ENCODE measurements at places on chromosomes 4 and X.

GRCh38 chrX:40581336-40581920 is 658 bp downstream of the ATP6AP2 start:
- DNase-seq, result no peak

DNA sequence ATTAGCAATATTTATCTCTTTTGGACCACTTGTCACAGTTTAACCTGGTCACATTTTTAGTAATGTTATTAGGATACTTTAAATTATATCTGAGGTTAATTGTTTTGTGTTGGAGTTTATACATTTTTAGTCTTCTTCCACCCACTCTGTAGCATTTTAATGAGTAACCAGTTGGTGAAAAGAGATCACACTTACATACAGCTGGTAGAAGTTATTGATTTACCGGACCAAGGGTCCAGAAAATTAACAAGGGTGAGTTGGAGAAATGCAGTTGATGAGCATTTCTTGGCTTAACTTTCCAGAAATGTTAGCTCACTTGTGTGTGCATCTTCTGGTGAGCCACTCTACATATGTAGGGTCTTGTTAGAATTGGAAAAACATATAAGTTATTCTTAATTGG is 219.6 kb downstream of the GRXCR1 start:
- DNase-seq, result no peak

GRCh38 chr4:62571494-62571893 is 1371.4 kb downstream of the ADGRL3 start:
- DNase-seq, result no peak

DNA sequence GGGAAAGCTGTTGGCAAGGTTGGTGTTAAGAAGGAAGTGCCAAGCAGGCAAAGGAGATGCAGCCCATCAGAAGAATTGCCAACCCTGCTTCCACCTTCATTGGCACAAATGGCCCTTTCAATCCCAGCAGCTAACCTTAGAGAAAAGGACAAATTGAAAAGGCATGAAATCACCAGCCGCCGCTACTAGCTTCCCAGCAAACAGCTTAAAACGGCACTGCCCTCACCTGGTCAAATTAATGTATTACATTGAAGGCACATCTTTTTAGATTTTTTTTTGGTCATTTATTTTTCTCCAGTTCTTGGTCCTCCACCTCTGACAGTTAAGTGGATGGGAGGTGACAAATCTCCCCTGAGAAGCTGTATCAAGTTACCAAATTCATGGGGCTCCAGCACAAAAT is 51.0 kb upstream of the NHSL2 start:
- DNase-seq, result peak; percentile 11

DNA sequence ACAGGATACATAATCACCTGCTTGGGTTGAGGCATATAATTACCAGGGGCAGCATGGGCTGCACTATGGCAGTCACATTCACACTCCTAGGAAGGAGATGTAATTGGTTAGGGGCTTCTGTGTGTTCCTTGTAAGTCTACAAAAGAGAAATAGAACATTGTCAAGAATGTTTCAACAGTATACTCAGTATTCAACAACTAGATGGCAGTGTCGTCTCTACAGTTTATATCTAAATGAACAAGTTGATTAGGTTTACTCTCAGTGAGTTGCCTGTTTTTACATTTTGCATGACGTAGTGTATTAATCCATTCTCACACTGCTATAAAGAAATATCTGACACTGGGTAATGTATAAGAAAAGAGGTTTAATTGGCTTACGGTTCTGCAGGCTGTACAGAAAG is 50.5 kb upstream of the RAB33B start:
- DNase-seq, result no peak

DNA sequence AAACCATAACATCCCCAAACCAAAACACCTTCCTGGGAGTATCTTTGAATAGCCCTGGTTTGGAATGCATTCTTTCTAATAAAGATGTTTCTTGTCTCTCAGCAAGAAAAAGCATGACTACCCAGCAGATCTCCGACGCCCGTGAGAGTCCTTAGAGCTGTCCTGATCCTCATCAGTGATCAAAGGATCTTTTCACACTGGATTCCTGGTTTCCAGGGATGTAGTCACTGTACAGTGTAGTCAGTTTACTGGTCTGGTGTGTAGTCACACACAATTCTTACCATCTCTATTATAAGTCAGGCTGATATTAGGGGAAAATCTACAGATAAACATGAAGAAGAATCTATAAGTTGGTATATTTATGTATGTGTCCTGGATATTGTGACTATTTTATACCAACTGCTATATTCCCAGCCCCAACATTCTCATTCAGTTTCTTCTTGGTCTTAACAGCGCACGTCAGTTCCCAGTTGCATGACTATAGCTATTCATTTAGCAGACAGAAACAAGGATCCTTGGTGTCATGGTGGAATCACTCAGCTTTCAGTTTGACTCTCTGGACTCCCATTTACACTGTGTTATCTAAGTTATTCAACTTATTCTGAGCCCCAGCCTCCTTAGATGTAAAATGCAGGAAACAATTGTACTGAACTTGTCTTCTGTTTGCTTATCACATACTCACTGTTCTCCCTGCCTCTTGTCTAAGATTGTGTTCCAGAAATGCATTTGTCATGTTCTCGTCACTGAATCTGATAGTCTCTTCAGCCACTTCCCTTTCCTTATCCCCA is 68.3 kb downstream of the SLIT2 start:
- DNase-seq, result no peak

DNA sequence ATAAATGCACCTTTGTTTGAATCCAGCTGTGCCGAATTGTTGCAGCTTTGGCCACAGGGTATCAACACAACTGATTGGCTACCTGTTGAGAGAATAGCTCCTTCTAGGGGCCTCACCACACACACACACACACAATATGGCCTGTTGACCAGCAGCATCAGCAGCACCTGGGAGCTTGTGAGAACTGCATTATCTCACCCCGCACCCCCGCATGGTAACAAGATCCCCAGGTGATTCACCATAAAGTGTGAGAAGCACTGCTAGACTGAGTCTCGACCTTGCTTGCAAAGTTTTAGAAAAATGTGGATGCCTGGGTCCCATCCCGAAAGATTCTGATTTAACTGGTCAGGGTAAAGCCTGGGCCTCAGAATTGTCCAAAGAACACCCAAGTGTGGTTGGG is 176.9 kb upstream of the PRPS2 start:
- no peak for DNase-seq

DNA sequence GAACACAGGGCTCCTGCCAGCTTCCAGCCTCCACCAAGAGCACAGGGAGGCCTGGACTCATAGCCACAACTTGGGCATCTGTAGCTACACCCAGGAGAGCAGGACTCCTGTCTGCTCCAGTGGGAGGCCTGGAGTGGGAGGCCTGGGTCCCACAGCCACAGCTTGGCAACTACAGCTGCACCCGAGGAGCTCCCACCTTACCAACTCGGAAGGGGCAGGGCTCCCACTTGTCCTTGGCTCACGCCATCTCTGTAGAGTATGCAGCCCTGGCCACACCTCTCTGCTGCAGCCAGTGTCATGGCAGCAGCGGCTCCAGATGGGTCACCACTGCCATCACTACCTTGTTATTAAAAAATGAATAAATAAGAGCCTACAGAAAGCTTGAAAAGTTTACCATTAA is 45.5 kb downstream of the ARAP2 start:
- DNase-seq, result no peak

DNA sequence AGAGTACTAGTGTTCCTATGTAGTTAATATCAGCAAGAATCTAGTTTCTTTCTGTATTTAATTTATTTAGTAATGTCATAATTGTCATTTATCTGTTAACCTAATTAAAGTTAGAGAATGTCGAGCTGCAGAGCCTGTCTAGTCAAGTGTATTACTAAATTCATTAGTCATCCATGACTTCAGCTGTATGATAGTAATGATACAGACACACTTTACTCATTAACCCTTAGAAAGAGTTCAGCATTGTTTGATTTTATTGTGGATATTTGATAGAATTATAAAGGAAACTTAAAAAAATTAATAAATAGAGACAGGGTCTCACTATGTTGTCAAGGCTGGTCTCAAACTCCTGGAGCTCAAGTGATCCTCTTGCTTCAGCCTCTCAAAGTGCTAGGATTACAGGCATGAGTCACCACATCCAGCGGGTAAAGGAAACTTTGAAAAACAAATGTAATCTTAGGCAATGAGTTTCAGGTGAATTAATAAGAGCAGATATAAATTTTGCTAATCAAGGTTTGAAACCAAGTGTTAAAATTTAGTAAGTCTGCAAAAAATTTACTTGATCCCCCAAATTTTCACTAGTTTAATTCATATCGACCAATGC is 110.6 kb downstream of the ANK2 start:
- DNase-seq, result no peak

DNA sequence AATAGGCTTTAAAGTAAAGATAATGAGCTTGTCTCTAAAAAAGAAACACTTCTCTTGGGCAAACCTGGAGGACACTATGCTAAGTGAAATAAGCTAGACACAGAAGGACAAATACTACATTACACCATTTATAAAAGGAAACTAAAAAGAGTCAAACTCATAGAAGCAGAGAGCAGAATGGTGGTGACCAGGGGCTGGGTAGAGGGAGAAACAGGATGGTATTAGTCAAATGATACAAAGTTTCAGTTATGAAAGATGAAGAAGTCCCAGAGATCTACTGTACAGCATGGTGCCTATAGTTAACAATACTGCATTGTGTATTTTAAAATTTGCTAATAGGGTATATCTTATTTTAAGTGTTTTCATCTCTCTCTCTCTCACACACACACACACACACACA is 28.5 kb downstream of the ACSL4 start:
- no peak for DNase-seq

GRCh38 chrX:95332530-95332929 is 1352.1 kb upstream of the DIAPH2 start:
- no peak for DNase-seq

GRCh38 chrX:46279214-46279924 is 265.9 kb downstream of the ZNF674 start:
- no peak for DNase-seq

DNA sequence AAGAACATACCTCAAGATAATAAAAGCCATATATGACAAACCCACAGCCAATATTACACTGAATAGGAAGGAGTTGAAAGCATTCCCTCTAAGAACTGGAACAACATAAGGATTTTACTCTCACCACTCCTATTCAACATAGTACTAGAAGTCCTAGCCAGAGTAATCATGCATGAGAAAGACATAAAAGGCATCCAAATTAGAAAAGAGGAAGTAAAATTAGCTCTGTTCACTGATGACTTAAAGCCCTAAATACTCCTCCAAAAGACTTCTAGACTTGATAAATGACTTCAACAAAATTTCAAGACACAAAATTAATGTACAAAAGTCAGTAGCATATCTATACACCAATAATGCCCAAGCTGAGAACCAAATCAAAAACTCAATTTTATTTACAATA is 235.7 kb downstream of the NKX6-1 start:
- no peak for DNase-seq

DNA sequence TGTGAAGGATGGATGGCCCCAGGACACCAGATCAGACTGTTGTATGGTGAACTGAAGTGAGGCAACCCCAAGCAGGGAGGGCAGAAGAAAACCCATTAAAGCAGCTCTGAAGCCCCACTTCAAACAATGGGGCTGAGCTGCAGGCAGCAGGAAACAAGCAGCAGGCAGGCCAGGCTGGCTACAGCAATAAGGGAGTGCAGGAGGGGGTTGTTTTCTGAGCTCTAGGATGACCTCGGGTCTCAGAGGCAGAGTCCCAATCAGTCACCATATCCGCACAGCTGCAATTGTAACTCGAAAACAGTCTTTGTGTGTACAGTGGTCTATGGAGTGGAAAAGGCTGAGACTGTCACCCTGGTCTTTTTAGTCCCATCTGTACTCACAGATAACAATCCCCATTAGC is 90.4 kb downstream of the COL4A6 start:
- no peak for DNase-seq

- DNase-seq, result no peak
Observed at GRCh38 chr4:16315456-16315855, 89.2 kb upstream of the TAPT1 start.

- no peak for DNase-seq
Observed at GRCh38 chr4:8503801-8504200, 63.2 kb downstream of the TRMT44 start.

DNA sequence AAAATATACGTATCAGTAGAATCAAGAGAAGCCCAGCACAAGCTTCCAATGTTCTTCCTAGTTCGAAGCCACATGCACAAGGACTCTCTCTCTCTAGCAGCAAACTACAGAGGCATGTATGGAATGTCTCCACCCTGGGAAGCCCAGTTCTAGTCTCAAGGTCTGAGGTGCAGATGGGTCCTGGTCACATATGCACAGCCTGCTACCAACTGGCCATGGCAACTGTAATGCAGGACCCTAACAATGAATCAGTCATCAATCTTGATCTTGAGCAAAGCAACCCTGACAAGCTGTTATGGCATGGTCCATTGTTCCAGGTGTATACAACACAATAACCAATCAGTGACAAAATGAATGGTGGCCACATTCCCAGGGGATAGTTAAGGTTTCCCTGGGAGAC is 55.8 kb downstream of the MBNL3 start:
- DNase-seq, result no peak

DNA sequence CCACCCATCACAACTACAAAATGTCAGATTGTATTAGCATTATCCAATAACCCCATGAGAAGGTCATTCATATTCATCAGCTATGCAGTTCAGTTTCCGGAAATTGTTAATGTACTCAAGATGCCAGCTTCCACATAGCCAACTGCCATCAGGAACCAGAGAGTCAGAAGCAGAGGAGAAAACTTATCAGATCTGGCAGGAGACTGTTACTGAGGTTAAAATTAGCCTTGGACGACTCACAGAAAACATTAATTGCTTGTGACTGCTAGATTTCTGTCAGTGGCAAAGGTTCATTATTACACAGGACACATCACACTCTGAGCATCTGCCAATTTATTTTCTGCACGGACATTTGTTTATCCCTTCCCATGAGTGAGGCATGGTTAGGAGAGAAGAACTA is 352.8 kb downstream of the DHRSX start:
- no peak for DNase-seq

GRCh38 chr4:94244087-94244828 is 36.6 kb downstream of the SMARCAD1 start:
- DNase-seq, result no peak

GRCh38 chr4:28469387-28469786 is 1608.7 kb downstream of the STIM2 start:
- DNase-seq, result no peak

DNA sequence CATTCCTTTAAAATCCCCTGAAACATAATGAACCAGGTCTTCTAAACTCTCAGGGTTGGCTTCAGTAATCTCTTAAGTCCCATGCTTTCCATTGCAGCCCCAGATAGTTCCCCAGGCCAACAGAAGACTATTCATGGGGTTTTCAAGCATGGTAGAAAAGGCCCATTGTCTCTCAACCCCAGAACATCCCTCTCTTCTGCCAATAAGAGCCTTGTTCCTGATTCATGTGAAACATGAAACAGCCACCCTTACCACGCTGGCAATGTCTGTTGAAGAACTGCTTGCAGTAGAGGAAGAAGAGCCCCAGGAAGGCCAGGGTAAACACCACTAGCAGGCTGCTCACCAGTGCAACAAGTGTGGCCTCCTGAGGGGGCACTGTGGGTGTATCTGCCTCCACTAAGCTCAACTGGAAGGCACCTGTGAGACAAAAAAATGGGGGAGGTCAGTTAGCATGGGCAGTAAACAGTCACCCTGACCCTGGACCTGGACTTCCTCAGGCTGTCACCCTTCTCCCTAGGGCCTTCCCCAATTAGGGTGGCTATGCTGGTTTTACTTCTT is 36.4 kb downstream of the EDA2R start:
- DNase-seq, result no peak
